ENCODE measurements at places on chromosomes 3 and 15.

GRCh38 chr3:63064209-63064755 is 189.1 kb upstream of the CADPS start:
- no peak for DNase-seq

DNA sequence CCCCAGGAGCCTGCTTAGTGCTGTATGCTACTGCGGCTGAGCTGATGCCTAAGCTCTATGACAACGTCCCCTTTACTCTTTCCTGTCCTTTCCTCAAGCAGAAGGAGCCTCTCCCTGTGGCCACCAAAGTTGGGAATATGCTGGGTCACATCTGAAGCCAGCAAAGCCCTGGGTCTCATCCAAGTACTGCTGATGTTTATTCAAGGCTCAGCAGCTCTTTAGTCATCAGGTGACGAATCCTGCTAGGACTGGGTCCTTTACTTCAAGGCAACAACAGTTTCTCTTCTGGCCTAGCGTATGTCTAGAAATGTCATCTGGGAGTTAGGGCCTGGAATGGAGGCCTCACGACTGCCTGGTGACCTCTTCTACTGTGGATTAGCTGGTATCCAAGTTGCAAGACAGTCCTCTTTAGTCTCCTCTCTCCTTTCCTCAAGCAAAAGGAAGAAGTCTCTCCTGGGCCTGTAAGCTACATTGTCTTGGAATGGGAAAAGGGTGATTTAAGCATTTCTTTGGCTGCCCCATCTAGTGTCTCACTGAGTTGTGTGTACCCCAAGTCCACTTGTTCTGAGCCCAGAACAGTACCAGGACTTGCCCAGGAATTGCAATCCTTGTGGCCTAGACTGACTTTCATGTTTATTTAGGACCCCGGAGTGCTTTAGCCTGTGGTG is 63.9 kb downstream of the TNFAIP8L3 start:
- DNase-seq: no peak

GRCh38 chr3:144523396-144523795 is 551.8 kb downstream of the DIPK2A start:
- DNase-seq: no peak

- DNase-seq: no peak
These were observed 71.7 kb downstream of the TNIK start for GRCh38 chr3:171388527-171388926.

DNA sequence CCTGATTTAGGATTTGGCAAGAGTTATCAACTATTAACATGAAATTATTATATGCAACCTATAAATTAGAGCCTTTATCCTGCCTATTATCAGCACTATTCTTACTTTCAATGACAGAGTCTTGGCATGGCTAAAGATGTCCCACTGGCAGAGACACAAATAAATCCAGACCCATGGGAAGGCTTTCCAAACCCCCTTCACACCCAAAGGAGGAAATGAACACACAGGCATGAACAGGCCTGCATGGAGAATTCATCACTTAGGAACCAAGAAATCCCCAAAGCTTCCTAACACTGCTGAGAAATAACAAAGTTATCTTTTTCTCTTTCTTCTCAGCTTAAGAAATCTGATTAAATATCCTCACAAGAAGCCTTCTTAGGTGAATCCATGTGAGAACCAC is 213.9 kb downstream of the OCA2 start:
- no peak for DNase-seq

GRCh38 chr3:35200056-35200455 is 439.3 kb upstream of the ARPP21 start:
- no peak for DNase-seq

GRCh38 chr15:45102226-45102625 is 11.7 kb downstream of the DUOX2 start:
- no peak for DNase-seq

GRCh38 chr3:142450189-142450588 is 2.4 kb upstream of the XRN1 start:
- no peak for DNase-seq

GRCh38 chr15:36603987-36604386 is 24.6 kb downstream of the CDIN1 start:
- no peak for DNase-seq

GRCh38 chr3:97689962-97690361 is 74.6 kb upstream of the ARL6 start:
- DNase-seq: no peak

DNA sequence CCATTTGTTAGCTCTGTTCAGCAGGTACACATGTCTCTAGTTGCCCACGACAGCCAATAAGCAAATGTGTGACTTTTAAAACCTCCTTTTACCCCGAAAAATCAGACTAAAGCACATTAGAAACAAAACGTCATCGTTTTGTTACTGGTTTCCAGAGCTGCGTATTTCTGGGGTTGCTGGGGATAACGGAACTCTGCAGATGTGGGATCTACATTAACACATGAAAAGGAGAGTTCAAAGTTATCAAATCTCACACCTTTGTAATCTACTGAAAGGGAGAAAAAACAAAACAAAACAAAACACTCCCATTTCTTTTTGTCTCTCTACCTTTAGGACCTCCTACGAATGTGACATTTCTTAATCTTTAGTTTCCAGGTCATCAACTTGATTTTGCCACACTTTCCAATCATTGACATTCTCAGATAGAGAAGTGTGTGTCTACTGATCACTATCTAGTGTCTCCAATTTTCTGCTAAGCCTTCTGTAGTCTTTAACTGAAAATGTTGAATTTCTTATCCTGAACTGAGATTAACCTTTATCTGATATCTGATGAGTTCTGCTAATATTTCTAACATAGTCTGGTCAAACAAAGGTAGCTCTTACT is 93.0 kb upstream of the TSPAN3 start:
- DNase-seq: no peak

GRCh38 chr15:92158426-92158825 is 235.3 kb upstream of the ST8SIA2 start:
- DNase-seq: peak; percentile 5

DNA sequence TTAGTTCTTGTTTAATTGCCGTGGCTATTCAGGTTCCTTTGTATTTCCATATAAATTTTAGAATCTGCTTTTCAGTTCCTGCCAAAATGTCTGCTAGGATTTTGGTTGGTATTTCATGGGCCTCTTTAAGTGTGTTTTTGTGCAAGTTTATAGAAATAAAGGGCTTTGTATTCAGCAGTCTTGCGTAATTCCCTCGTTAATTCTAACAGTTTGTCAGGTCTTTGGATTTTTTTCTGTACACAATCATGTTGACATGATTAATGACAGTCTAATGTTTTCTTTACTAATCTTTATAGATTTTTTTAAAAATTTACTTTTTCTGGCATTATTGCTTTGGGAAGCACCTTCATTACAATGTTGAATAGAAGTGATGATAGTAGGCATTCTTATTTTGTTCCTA is 120.9 kb downstream of the NEK11 start:
- no peak for DNase-seq

DNA sequence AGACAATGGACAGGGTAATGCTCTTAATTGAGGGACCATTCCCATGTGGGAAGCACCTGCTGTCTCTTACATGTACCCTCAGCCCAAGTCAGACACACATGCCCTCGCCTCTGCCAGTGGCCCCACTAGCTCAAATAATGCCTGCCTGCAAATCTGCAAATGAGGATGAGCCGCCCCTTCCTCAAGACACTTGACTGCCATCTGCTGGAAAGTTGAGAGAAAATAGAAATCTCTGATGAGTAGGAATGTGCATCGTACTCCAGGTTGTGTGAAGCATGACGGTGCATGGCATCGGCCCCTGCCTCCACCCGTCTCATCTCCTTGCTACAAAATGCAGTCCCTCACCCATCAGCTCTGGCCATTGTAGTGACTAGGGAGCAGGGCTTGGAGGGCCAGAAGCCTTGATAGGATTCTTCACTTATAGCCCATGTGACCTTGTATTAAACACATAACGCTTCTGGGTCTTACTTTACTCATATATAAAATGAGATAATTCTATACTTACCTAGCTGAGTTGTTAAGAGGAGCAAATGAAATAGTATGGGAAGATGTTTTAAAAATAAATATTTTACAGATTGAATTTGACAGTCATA is 6.3 kb upstream of the SCN5A start:
- DNase-seq: no peak

DNA sequence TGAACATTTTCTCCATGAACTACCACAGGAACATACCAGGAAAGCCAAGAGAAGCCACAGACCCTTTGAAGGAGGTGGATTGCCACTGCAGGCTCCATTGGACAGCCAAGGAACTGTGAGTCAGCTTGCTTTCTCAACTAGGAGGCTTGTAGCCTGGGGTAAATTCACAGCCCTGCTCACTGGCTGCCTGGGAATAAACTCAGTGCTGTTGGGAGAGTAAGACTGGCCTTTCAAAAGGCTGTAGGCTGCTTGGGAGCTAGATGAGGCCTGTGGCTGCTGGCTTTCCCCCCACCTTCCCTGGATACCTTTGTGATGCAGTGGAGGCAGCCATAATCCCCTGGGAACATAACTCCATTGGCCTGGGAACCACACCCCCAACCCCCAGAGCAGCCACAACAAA is 223.5 kb upstream of the RBMS3 start:
- no peak for DNase-seq

DNA sequence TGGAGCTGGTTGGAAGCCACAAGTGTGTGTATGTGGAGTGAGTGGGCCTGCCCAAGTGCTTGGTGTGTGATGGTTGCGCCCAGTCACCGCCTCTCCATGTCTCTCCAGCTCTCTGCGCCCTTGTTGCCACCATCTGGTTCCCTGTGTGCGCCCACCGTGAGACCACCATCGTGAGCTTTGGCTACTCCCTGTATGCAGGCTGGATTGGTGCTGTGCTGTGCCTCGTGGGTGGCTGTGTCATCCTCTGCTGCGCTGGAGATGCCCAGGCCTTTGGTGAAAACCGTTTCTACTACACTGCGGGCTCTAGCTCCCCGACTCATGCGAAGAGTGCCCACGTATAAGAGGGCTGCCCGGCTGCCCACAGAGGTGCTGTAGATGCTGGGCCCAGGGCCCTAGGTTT is 13.7 kb downstream of the CLDN11 start:
- no peak for DNase-seq

GRCh38 chr3:167777356-167777755 is 41.8 kb downstream of the SERPINI1 start:
- DNase-seq: no peak

DNA sequence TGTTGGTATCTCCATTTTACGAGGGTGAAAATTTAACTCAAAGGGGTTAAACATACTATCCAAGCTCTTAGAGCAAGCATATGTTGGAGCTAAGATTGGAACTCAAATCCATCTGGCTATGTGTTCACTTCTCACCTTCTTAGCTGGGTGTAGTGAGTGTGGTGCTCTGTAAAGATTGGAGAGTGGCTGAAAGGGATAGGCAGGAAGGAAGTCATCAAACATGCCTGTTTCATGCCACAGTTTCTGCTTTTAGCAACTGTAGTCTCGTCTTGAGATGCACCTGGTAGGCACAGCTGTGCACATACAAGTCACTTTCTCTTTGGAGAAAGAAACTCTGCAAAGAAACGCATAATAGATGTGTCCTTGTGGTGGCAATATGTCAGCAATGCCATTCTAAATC is 189.1 kb upstream of the MDFIC2 start:
- DNase-seq: no peak

DNA sequence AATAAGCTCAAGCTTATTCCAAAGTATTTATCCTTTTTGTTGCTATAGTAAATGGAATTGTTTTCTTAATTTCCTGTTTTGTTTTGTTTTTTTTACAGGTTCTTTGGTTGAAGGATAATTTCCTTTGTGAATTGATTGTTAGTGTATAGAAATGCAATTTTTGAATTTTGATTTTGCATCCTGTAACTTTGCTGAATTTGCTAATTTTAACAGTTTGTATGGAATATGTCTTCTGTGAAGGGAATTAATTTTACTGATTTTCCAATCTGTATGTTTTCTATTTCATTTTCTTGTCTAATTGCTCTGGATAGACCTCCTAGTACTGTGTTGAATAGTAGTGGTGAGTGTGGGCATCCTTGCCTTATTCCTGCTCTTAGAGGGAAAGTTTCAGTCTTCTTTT is 28.3 kb downstream of the PFN2 start:
- DNase-seq: no peak

- no peak for DNase-seq
These were observed 142.4 kb upstream of the TLE3 start for GRCh38 chr15:70240082-70240481.

DNA sequence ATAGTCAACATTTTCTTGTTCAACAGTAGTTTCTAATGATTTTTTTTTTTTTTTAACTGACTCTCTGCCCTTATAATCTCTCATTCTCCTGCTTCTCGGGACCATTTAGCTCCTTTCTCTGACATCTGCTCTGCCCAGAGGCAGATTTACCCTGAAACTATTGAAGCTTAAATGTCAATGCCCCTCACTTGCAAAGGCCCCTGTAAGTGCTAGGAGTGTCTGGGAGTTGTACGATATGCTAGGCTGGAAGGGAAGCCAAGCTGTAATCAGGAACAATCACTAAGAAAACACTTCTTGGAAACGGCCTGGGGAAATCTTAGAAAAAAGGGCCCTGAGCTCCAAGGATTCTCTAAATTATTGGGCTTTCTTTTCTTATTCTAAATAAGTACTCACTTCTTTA is 5.8 kb upstream of the PLOD2 start:
- DNase-seq: no peak

DNA sequence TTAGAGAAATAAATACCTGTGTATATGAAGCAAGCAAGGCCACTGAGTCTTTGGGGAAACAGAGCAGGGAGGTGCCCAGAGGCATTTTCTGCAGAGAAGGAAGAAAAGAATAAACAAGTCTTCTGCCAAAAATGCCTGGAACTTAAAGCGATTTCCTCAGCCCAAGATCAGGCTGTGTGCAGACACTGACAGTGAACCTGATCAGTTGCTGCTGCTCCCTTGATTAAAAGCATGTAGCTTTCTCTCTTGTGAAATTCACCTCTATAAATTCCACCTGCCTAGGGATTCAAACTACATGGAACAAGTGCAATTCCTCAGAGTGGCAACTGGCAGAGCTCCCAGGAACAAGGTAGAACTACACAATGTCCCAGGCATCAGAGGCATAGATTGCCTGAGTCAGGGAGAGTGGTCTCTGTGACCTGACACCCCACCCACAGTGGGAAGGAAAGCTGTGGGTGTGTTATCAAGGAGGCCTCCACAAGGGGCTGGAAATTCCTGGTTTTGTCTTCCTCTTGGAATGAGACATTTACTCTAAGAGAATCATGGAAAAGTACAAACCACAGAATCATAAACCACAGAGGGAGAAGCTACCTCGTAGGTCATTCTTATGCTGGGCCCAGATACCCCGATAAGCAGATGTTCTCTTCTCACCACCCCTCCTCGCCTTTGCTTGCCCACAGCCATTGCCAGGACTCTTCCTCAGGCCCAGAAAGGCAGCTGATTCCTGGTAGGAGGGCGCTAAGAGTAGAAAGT is 1.8 kb upstream of the ZBTB38 start:
- no peak for DNase-seq

DNA sequence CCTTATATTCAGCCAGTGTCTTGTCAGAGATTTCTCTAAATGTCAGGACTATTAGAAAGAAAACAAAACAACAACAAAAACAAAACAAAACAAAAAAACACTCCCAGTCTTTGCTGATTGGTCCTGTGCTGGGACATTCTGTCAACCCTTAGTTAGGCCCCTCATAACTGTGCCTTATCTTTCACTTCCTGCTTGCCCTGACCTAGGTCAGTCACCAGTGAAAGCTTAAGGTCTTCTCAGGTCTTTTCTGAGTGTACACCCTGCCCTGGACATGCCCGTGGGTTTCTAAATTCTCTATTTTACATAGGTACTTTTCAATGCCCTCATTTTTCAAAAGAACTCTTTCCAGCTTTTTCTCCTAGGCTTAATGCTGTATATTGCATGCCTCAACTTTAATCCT is 454.1 kb downstream of the GRM7 start:
- DNase-seq: no peak

GRCh38 chr3:57951066-57951882 is 56.9 kb upstream of the FLNB start:
- no peak for DNase-seq

GRCh38 chr3:160808838-160809237 is 52.8 kb downstream of the PPM1L start:
- DNase-seq: no peak

GRCh38 chr15:101008158-101009139 is 89.3 kb downstream of the LRRK1 start:
- DNase-seq: peak; percentile 88
